ENCODE measurements at places on chromosomes 5 and 9. TPM values are rescaled to one million over a fixed set of nuclear protein-coding genes. Genes with fewer than 3 reads are reported as not detected.

- DNase-seq = no peak
Observed at GRCh38 chr9:120394058-120394669, 185.8 kb downstream of the CDK5RAP2 start.

DNA sequence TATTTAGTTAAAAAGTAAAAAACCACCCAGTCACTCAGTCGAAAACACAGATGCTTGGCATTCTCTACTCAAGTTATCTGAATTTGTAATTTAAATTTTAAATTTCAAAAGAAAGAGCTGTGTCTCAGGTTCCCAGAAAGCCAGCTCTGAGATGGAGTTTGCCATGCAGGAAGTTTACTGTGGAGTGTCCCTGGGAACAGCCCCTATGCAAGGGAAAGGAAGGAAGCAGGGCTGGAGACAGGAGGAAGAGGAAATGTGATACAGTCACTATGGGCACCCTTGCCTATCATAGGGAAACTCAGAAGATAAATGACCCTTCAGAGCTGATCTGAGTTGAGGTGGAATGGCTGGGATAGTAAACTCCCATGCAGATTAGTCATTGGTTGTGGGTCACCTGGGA, 408.8 kb upstream of the ACTBL2 start:
- DNase-seq = no peak

N4BP3 gene
- 0.98 TPM for total RNA-seq

DNA sequence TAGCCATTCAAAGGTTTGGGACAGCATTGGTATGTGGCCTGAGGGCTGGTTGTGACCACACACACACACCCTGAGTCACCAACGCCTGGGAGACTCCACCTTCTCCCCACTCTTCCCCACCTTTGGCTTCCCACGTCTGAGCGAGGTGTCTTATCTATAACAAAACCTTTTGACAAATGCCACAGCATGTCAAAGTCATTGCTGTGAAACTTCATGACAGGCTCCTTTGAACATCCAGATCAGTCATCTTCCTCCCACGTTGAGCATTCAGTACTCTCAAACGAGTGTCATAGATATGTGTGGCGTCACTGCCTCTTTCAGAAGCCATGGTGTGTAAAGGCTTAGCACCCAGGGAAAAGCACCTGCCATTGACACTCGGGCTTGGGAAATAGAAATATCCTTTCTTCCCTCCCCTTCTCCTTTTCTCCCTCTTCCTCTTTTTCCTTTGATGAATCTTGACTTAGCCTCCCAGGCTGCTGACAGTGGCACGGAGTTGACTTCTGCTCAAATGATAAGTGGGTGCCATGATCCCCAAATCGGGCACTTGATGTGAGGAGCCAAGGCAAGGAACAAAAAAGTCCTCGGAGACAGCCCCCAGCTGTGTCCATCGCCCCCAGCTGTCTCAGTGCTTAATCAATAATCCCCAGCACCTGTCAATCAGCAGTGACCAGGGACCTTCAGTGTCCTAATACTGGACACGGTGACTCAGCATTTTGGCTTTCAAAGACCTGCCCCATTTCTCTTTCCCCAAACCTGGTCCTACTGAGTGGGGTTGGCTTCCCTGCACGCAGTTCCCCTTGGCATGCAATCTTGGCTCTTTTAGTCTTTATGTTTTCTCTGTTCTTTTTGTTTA, 114.8 kb downstream of the FGF18 start:
- no peak for DNase-seq

DNA sequence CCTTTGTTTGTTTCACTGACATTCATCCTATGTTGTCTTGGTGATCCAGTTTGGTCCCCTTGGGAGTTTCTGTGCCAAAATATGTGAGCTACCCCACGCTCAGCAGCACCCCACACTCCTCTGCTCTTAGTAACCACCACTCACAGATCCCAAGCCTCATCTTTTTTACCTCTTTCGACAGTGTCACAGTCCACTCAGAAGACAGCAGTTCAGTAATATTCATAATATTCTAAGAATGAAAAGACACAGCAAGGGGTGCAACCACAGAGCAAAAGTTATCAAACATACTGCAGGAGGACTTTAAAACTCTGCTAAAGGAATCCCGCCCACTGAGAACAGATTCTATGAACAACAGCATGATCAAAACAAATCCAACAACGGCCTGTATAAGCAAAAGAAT, 28.2 kb downstream of the RNF130 start:
- DNase-seq = no peak

WDR36 gene
- total RNA-seq = 21.6 TPM

GRCh38 chr5:57684299-57684702, 201.7 kb upstream of the ACTBL2 start:
- no peak for DNase-seq

DNA sequence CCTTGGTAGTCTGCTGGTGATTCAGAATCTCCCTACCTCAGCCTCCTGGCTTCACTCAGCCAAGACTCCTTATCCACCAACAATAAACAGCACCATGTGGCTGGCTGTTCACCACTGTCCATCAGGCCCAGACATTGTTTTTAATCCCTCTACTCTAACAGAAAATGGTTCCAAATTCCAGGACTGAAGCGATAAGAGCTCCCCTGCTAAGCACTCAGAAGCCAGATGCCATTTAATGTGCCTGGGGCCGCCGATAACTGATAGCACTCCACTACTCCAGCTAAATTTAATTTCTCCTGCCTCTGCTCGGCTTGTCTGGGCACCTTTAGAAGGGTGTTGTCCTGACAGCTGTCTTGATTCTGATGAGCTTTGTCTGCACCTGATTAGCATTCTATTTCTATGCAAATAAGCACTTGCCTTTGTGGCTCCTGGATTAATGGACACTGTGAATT, 47.1 kb downstream of the ZNF622 start:
- DNase-seq = no peak

DNA sequence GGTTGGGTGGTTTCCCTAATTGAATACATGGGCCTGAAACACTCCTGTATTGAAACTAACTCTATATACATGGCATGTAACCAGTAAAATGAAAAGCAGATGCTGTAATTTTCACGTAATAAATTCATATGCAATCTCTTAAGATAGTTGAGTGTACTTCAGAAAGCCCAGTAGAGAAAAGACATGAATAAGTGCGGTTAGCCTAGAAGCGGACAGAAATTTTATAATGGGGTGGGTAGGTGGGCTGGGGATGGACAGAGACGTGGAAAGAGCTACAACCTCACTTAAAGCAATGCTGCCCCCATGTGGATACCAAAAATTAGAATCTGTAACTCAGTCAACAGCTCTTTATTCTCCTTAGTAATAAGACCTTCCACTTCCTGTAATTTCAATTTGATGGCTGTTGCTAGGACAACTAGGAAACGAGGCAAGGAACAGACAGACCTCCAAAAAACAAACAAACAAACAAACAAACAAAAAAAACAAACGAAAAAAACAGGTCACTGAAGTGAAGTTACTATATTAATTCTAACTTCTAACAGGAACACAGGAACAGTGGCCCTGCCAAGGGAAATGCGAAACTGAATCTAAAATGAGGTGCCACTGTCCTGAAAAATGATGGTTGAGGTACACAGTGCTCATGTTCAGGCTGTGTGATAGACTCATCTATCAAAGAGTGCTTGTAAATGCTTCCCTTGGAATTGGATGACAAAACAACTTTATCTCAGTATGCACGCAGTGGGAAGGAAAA, 103.4 kb upstream of the GNA14 start:
- DNase-seq = peak; percentile 64

DNA sequence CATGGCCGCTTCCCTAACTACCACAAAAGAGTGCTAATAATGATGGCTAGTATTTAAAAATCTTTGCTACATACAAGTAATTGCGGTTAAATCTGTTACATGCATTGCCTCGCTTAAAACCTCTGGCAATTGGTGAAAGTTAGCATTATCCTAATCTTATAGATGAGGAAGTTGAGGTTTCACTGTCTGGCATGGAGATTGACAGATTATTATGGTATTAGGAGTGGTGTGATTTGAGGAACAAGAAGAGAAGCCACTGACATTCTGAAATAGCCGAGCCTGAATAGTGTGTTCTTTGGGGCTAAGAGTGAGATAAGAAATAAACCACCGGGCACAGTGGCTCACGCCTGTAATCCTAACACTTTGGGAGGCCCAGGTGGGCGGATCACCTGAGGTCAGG, 45.3 kb upstream of the DPYSL3 start:
- no peak for DNase-seq

SEMA5A gene
- 36.3 TPM for total RNA-seq

- no peak for DNase-seq
Observed at GRCh38 chr9:137275588-137276472, 1.7 kb upstream of the TOR4A start.

DNA sequence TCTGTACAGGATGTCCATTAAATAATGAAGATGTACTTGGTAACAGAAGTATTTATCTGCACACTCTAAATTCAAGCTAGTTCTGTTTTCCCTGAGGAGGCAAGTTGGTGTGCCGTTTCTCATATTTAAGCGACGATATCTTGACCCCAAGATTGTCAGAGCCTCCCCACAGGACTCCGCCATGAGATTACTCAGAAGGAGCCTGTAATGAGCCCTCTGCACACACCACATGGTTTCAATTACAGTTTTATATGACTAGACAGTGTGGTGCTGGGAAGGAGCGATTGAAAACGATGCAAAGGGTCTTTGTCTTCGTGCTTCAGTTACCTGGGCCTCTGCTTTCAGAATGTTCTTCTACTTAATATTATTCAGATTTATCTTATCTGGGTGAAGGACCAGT, 840.4 kb upstream of the WWC1 start:
- no peak for DNase-seq

- no peak for DNase-seq
Observed at GRCh38 chr9:20319241-20319640, 303.1 kb downstream of the MLLT3 start.

DNA sequence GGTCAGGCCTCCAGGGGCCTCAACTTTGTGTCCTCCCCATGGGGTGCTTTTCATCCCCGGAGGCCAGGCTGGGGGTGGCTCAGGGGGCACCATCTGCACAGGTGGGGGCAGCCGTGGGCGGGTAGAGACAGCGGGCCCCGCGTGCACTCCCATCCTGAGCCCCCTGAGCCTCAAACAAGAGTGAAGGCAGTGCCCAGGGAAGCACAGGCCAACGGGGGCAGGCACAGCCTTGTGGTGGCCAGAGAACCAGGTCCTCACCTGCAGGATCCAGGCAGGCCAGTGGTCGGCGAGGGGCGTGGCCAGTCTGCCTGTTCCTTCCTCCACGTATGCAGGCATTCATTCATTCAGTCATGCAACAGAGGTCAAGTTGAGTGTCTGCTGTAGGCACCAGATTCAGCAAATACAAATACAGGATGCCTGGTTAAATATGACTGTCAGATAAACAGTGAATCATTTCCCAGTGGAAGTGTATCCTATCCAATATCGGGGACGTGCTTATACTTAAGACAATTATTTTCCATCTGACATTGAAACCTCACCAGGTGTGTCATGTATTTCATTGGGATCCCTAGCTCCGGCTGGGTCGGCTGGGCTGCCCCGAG, 22.3 kb downstream of the KCNT1 start:
- DNase-seq = no peak

DNA sequence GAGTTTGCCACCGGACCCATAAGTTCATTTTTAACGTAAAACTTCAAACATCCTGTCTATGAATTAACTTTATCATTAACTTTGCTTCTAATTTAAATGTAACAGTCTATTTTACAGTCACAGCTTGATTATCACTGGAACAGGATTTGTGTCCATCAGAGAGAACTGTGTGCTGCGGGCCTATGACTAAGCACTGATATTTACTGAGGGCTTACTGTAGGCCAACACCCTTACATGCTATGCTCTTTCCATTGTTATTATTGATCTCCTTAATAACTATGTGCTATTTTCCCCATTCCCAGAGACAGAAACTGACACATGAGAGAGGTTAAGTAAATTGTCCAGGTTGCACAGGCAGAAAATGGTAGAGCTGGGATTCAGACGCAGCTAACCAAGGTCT, 24.0 kb upstream of the GPR151 start:
- no peak for DNase-seq

- DNase-seq = no peak
Observed at GRCh38 chr5:124393584-124394379, 352.7 kb downstream of the ZNF608 start.

GRCh38 chr5:179967489-179967888, 59.8 kb upstream of the TBC1D9B start:
- no peak for DNase-seq

C9orf50 gene
- 1.6 TPM for total RNA-seq

DNA sequence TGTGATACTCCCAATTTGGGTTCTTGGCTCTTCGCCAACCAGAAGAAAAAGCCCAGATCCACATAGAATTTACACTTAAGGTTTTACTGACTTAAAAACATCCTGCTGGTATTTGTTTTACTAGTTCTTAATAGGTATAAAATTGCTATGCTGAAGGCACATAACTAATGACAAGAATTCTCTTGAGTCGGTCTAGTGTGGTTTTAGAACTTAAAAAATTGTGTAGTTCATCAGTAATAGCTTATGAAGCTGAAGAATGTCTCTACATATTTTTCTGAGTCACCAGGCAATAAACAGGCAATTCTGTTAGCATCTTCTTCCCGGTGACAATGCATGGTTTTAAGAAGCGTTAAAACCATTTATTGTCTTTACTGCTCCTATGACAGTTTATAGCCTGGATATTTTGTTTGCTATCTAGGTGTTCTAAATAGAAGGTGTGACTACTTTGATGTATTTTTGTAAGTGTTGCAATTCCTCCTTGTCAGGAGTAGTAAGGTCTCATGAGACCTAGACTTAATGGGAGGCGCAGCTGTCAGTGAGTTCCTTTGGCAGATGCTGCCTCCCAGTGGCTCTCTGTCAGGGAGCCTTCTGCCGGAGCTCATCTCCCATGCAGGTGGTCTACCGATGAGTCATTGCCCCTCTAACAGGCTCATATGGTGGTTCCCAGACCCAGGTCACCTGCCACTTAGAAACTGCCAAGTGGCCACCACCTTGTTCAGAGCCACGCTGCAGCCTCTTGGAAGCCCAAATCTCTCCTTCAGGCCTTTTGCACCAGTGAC, 173.8 kb downstream of the MAST4 start:
- no peak for DNase-seq

GRCh38 chr5:116476897-116477537, 97.6 kb downstream of the SEMA6A start:
- no peak for DNase-seq

DNA sequence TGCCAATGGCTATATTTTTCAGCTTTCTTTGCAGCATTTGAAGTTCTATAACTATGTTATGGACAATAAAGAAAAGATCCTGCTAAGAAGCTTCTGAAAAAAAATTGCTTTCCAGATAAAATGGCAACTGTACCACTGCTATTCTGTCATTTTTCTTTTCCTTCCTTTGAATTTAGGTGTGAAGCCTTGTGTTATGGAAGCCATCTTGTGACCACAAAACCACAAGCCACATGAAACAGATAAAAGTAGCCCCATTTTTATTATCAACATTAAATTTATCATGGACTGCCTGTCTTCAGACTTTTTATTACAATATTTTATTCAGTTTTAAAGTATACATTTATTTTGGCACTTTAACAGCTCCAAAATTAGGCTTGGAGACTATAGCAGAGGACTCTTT, 289.9 kb upstream of the ACTBL2 start:
- DNase-seq = no peak

GRCh38 chr9:75238311-75238976, 150.1 kb downstream of the OSTF1 start:
- no peak for DNase-seq
